ENCODE measurements at places on chromosomes 1 and 21.

- DNase-seq = no peak
Observed at GRCh38 chr1:196070940-196071339, 537.3 kb downstream of the KCNT2 start.

GRCh38 chr21:15233611-15234010 lies 168.8 kb upstream of the NRIP1 start:
- DNase-seq = no peak

GRCh38 chr1:12464045-12464461 lies 154.0 kb downstream of the DHRS3 start:
- no peak for DNase-seq

- DNase-seq = peak; percentile 69
Observed at GRCh38 chr1:93453911-93454310, 6.0 kb downstream of the FNBP1L start.

- DNase-seq = peak; percentile 73
Observed at GRCh38 chr1:156571919-156572662, at the start of gene IQGAP3. TSS of gene IQGAP3 (minus strand) at chr1:156572565. CDS start at chr1:156572529, 36 bp downstream.

DNA sequence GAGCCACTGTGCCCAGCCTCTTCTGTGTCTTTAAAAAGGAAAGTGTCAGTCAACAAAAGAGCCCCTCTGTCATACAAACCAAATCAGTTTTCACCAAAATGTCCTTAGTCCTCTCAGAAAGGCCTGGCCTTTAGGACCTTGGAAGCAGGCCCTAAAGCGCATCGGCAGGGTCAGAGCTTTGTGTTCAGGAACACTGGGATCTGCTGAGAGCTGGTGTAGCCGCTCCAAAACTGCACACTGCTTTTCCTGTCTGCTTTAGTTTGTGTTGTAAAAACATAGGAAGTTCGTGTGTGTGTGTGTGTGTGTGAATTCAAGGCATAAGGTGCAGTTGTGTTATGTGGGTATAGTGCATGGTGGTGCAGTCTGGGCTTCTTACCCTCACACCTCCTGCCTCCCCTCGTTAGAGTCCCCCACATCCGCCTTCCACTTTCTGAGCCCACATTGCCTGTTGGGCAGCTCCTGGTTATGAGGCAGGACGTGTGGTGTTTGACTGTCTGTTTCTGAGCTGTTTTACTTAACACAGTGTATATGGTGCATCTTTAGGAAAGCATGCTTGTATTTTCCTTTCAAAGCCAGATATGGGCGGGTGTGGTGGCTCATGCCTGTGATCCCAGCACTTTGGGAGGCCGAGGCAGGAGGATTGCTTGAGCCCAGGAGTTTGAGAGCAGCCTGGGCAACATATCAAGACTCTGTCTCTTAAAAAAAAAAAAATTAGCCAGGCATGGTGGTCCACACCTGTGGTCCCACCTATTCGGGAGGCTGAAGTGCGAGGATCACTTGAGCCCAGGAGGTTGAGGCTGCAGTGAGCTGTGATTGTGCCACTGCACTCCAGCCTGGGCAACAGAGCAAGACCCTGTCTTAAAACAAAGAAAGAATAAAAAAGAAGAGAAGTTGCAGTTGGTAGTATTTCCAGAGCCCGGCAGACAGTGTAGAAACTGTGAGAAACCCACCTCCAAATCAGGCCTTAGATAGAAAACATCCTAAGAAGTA lies 12.4 kb downstream of the IBA57 start:
- DNase-seq = no peak

DNA sequence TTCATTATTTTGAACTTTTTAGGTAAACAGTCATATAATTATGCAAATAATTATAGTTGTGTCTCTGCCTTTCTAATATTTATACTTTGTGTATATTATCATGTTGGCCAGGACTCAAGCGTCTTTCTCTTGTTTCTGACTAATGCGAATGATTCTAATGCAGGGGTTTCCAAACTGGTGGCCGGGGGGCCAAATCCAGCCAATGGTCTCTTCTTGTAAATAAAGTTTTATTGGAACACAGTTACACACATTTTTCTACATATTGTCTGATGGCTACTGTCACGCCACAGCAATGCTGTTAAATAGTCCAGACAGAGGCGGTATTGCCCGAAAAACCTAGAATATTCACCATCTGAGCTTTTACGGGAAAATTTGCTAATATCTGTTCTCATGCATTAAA lies 8.9 kb upstream of the POFUT2 start:
- no peak for DNase-seq

- DNase-seq = peak; percentile 99
Observed at GRCh38 chr1:7299329-7299799, 471.7 kb upstream of the VAMP3 start.

- no peak for DNase-seq
Observed at GRCh38 chr1:39900662-39901463, 854 bp downstream of the MYCL start.

DNA sequence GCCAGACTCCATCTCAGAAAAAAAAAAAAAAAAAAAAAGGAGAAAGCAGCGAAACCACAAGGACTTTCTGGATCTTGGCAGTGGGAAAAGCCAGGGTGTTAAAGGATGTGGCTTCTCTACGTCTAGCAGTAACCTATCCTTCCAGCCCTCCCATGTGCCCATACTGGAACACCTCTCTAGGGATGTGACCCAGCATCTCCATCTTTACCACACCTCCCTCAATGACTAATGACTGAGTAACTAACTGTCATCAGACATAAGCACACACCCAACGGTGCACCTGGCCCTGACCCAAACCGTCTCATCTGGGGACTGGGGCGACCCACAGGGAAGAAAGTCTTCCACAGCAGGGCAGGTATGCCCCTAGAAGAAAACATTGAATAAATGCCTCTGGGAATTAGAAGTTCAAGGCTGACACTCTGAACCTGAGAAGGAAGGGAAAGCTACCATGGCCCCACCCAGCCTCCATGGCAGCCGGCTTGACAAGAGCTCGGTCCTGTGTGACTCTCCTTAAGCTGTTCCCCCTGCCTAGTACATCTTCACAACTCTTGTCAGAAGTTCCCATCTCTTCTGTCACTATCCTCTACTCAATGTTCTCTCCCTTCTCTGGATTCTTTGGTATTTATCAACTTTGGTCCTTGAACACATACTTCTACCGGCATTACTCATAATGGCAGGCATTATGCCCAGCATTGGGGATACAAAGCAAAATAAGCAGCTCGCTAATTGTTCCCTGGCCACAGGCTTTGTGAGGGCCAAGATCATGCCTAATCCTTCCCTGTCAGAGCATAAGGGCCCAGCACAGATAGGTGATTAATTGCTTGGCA lies 14.8 kb upstream of the PAQR6 start:
- peak; percentile 82 for DNase-seq

DNA sequence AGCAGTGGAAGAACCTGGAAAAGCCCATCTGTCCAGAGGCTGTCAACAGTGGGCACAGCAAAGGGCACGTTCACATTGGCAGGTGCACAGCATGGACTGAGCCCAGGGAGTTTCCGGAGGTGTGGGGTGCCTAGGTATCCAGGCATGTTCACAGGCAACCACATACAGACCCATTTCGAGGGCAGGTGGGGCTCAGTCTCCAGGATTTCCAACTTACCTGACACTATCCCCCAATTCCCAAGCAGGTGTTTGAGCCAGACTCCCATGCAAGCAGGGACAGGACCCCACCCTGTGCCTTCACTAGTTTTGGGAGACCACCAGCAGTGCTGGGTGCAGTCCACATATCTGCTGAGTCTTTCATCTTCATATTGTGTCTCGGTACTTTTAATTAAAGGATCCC lies 65.0 kb upstream of the IRF2BP2 start:
- no peak for DNase-seq

- no peak for DNase-seq
Observed at GRCh38 chr1:207841293-207841692, 69.6 kb downstream of the CD34 start.

DNA sequence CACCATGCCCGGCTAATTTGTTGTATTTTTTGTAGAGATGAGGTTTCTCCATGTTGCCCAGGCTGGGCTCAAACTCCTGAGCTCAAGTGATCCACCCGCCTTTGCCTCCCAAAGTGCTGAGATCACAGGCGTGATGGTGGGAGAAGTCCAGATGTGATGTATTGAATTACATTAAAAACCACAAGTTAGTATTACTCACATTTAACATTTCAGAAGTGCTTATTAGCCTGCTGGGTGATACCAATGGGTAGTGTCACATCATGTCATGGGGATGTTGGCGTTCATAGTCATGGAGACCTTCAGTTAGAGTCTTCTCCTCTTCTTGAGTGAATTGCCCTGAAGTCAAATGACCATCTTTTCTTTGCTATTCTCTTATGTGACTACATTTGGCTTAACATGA lies 63.6 kb upstream of the VAMP3 start:
- DNase-seq = peak; percentile 45

DNA sequence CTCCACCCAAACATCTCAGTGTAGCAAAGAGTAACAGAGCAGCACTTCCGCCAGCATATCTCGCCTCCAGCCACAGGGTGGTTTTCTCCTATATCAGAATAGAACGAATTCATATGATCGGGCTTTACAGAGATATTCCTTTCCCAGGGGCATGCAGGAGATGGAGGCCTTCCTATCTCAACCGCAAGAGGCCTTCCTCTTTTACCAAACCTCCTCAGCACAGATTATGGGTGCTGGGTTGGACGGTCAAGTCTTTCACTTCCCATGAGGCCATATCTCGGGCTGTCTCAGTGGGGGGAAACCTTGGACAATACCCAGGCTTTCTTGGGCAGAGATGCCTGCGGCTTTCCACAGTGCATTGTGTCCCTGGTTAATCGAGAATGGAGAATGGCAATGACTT lies 65.8 kb downstream of the OVGP1 start:
- DNase-seq = no peak

DNA sequence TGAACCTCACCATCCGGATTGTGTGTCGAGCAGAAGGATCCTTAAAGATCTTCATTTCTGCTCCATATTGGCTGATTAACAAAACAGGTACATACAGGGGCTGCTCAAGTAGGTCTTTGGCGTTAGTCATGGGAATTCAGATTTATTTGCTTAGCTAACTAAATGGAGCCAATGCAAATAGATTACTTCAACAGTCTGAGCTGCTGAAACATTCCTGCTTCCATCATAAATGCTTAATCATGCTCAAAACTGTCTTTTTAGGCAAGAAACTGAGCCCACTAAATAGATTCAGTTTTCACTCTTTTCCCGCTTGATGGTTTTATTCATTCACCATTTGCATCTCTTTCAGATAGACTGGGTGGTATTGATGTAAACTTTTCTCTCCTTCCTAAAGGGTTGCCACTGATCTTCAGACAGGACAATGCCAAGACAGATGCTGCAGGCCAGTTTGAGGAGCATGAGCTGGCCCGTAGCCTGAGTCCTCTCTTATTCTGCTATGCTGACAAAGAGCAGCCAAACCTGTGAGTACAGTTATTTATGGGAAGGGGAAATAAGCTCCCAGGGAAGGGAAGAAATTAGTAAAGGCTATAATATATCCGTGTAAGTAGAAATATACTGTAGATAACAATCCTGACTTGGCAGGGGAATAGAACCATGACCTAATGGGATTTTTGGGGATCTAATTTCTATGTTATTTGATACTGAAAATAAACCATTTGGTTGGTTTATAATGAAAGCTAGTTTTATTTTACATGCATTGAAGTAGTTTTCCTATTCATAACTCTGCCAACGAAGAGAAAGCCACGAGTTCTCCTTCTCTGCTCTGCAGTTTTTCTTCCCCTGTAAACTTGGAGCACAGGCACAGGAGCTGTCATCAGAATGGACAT lies 126.4 kb downstream of the VPS13D start:
- no peak for DNase-seq
